ENCODE measurements at places on chromosomes 4 and X.
A peak's percentile ranks its signal among the peaks of the same experiment; 100 is the strongest.

GRCh38 chr4:158649111-158649680 is 22.5 kb downstream of the C4orf46 start:
- DNase-seq = no peak

GRCh38 chrX:40700640-40701342 is 34.6 kb downstream of the MED14 start:
- no peak for DNase-seq

DNA sequence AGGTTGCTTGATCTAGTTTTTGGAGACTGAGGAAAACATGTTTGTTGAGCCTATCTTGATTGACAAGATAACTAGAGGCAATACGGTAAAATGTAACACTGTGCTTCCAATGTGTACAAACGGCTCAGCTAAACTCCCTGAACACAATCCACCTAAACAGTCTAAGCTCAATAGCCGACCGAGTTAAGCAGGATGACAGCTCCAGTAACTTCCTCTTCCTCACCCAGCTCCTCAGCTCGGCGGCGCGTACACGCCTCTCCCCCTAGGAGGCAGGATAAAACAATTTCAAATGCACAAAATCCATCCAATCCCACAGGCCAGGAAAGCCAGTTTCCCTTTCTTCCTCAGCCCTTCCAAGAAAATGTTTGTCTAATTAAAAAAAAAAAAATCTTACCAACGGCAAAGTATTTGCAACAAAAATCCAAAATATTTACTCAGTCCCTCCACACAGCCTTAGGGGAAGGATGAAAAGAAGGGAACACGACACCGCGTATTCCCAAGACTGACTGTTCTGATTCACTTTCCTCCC is 1.0 kb downstream of the CNOT6L start:
- DNase-seq = peak; percentile 69

GRCh38 chr4:41360214-41360920 is 103.6 kb downstream of the UCHL1 start:
- DNase-seq = no peak

- no peak for DNase-seq
Observed at GRCh38 chr4:162461952-162462351, 298.2 kb upstream of the FSTL5 start.

- no peak for DNase-seq
Observed at GRCh38 chrX:136752796-136753195, 27.9 kb downstream of the ARHGEF6 start.

DNA sequence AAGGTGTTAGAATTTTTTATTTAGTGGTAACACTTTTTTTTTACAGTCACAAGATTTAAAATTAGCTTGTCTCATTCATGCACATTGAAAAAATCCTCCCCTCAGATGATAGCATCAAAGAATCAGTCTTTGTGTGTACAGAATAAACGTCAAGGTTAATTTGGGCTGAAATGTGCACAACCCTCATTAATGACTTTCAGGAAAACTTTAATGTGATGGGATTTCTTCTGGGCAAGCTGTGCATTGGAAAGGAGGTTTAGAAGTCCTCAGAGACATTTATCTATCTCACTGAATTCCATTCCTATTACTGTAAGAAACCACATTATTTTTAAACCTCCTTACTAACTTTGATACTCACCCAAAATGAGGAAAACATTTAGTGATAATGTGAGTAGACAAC is 88.2 kb upstream of the TECRL start:
- no peak for DNase-seq

DNA sequence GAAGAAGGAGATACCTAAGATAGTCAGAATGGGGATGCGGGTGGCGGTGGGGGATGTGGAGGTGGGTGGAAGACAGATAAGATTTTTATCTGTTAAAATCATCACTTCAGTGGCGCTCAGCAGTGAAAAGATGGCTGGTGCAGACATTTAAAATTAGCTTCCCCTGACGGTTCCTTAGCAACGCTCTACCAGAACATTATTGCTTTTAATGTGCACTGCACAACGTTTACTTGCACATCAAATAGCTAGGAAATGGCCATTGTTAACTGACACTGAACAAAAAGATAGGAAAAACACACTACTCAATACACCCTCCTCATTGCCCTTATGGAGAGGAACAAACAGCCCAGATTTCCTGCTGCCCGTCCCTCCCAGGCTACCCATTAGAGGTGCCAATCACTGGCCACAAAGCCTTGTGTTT is 61.0 kb upstream of the FTHL17 start:
- DNase-seq = no peak

- DNase-seq = peak; percentile 67
Observed at GRCh38 chr4:153114771-153115321, 89.4 kb upstream of the TRIM2 start.

DNA sequence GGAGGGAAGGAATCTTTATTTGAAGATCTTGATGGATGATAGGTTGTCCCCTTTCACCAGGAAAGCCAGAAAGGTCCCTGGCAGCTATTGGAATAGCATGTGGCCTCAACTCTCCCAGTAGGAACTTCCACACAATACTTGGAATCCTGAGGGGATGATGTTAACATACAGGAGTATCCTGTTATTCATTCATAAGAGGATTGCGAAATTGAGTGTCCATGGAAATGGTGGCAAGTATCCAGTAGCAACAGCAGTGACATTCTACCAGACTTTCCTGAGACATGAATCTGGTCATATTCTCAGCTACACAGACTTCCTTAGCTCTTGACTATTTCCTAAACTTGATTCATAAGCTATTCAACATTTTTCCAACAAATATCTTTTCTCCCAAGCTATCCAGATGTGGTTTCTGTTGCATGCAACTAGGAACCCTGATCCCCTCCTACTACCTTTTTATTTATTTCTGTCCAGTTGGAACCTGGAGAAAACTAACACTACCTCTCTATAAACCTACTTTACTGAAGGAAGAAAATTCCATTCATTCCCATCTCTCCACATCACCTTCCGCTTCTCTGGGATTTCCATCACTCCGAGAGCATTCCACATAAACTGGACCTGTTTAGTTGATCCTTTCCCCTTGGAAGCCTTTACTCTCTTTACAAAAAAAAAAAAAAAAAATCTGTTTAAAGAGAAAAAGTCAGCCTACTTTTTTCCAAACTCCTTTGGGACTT is 101.8 kb downstream of the ANXA5 start:
- DNase-seq = no peak

- DNase-seq = no peak
Observed at GRCh38 chrX:31819455-31819854, 747.6 kb upstream of the FTHL17 start.
